ENCODE measurements at places on chromosomes 2 and 18.

DNA sequence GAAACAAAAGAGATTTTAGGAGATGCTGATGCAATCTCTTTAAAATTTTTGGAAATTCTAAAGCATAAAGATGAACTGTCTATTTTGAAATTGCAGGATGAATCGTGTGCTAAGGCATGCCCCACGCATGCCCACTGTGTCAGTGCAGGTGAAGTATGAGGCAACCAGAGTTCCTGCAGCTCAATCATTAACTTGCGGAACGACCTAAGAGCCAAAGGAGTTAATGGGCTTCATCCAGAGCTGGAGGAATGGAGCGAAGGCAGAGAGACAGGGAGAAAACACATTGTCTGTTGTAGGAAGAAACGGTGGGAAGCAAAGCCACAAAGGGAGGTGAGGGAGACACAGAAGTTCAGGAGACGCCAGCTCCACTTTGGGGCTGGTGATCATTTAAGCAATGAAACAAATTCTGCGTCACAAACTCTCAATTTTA is 265.2 kb downstream of the CCDC85A start:
- peak; percentile 79 for DNase-seq

DNA sequence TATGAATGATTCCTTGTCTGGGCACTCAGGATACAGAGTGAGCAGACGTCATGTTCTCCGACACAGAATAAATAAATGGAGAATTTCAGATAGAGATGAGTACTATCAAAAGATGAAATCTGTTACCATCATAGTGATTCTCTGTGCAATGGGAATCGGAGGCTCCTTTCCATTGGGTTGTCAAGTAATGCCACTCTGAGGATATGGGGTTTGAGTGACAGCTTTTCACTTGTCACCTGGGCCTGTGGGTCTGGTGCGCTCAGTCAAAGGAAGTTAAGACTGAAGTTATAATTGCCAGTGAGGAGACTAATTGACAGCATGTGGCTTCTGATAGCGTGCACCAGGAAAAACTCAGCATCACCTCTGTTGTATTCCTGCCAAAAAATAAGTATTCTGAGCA is 387.2 kb downstream of the SOX11 start:
- no peak for DNase-seq

DNA sequence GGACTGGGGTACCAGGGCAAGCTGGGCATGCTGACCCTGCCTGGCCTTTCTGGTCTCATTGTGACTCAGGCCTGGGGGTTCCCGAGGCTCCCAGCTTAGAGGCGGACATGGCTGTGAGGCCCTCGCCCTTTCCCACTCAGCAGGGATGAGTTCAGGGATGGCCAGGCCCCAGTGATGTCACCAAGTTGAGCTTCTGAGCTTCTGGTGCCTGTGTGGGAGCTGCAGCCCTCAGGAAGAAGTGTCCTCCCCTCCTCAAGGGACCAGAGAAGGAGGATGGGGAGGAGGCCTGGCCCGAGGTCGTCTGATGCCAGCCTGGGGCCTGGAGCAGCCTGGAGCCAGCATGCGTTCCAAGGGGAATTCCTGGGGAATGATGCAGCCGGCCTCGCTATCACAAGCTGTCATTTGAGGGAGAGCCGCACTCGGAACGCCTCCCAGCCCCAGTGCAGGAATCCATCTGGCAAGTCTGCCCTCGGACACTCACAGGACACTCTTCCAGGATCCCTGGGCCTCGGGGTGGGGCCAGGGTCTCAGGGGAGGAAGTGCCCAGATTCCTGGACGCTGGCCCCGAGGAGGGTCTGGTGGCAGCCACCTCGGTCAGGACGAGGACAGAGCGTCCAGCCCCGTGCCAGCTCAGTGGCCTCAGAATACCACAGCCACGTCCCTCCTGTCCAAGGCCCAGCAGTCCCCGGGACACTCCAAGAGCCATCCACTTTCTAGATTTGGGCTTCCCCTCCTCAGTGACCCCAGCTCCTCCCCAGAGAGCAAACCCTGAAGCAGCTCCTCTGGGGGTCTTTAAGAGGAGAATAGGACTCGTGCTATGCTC is 61.2 kb upstream of the GPC1 start:
- DNase-seq = no peak

GRCh38 chr18:21741562-21742314 is 1.1 kb downstream of the MIB1 start:
- DNase-seq = no peak

GRCh38 chr2:197369933-197370320 is 59.3 kb upstream of the ANKRD44 start:
- no peak for DNase-seq

- no peak for DNase-seq
Measured at GRCh38 chr2:238808761-238809160, 39.1 kb upstream of the TWIST2 start.

GRCh38 chr2:86237172-86237571 is 37.9 kb downstream of the MRPL35 start:
- DNase-seq = no peak

GRCh38 chr2:205675861-205676516 is 6.3 kb upstream of the NRP2 start:
- no peak for DNase-seq

GRCh38 chr2:85958731-85959130 is 69.9 kb upstream of the ST3GAL5 start:
- no peak for DNase-seq

- no peak for DNase-seq
Measured at GRCh38 chr2:201327678-201328077, 29.5 kb downstream of the FLACC1 start.

DNA sequence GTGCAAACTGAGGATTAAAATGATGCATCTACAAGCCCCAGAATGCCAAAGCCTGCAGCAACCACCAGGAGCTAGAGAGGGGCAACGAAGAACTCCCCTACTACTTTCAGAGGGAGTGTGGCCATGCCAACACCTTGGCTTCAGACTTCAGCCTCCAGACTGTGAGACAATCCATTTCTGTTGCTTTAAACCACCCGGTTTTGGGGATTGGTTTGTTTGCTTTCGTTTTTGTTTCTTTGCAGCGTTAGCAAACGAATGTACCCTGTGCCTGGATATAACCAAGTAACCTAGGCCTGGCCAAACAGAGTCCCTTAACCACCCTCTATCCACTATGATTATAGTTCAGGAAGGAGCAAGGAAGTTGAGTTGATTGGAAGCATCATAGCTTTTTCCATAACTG is 171.2 kb upstream of the NCK2 start:
- no peak for DNase-seq

DNA sequence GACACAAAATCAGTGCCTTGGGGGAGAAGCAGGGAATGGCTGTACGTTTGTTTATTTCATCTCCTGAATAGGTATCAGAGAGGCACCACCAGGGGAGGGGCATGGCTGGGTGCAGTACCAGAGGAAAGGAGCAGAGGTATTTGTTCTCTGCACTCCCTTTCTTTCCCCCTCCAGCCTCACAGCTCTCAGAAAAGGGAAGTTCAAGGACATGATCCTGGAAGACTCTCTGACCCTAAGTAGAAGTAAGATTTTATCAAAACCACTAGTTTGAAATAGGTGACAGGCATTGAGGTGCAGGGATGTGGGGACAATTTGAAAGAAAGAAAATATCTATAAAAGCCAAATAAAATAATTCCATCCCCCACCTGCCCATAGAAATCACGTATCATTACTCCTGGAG is 136.5 kb downstream of the LRRTM1 start:
- DNase-seq = no peak

DNA sequence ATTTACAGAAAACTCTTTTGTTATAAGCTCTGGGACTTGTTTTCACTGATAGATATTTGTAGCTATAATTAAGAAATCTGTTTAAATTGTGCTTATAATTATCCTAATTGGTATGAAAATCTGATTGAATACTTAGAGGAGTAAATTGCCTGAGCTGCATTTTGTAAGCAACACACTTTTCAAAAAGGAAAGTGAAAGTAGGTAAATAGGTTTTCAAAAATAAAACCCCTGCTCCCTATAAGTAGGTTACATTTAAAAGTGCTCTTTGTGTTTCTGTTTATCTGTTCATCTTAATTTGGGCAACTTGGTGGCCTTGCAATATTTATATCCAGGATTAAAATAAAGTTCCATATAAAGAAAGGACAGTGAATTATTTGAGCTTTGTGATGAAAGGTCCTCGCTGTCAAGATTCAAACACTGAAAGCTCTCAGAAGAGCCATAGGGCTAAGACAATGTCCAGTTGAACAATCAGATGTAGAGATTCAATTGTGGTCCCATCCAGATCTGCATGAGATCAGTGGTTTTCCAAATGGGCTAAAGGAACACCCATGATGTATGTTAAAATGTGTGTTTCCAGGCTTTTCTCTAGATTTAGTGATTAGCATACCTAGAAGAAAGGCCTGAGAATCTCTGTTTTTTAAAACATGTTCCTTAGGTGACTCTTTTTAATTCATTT is 371.6 kb downstream of the RPRM start:
- no peak for DNase-seq

GRCh38 chr2:55168221-55169154 is 63.6 kb downstream of the CLHC1 start:
- DNase-seq = no peak

DNA sequence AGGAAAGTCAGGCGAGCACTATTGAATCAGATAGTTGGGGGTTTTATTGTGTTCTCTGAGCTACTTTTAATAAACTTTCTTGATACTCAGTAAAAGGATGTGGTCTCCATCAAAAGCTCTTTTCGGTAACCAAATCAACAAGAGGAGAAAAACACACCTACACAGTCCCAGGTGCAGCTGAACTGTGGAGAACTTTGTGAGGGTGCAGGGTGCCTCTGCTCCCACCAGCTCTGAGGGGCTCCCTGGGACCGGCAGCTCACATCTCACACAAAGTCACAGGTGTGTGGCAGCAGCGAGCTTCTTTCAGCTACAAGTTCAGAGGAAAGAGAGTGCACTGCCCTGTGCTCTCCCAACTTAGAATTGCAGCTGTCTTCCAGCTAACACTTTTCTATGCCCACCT is 650.4 kb downstream of the RNF144A start:
- DNase-seq = no peak

GRCh38 chr18:78701771-78702396 is 277.7 kb upstream of the SALL3 start:
- DNase-seq = no peak

DNA sequence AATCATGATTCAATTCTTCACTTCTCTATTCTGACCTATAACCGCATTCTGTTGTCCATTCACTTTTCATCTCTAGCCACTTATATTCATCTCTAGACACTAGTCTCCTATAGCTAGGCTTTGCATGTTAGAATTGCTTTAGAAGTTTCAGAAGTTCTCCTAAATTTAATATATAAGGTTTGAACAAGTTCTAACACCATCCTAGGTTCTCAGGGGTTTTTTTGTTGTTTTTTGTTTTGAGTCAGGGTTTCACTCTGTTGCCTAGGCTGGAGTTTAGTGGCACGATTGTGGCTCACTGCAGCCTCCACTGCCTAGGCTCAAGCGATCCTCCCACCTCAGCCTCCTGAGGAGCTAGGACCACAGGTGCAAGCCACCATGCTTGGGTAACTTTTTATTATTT is 19.9 kb downstream of the WDSUB1 start:
- DNase-seq = no peak

DNA sequence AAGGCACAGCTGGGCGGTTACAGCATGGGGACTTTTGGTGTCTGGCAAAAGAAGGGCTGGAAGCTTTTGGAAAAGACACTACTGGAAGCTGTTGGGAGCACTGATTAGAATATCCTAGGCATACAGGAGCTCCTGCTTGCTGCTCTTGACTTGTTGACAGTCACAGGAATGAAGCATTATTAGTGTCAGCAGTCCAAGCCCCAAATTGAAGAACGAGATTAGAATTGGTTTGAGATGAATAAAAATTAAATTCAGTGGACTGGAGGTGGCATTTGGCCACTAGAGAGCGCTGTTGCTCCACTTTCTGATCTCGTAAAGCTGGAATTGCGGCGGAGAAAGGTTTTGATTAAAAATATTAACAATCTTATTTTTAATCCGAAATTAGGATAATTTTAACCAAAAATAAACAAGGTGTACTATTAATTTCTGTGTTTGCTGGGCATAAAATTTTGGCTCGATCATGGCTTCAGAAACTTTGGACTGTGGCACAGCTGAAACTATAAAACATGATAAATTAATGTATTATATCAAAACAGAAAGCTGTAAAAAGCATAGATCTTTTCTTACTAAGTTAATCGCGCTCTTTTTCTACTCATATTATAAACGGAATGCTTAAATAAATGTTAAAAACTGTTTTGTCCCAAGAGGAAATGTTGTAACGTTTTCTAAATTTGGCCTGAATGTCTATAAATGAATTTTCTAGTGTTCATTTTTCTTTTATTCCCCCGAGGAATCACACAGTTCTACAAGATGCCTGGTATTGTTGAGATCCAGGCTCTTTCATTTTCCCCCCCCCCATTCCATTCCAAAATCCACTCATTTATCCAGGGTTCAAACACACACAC is 2.4 kb upstream of the HOXD8 start:
- no peak for DNase-seq

DNA sequence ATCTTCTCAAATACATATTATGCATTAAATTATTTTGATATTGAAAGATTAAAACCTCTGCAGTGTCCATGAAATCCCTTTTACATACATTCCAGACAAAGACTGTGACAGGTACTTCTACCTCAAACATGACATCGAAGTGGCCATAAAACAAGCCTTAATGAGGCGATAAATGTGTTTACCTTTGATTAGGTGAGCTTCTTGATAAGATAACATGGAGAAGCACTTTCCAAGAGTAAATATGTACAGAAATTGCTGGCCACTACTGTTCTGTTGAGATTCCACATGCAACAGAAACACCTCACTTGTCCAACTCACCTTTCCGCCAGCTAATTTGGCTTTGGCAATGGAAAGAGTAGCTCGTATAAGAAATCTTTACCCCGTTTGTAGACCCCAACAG is 55.2 kb downstream of the ZEB2 start:
- DNase-seq = no peak

DNA sequence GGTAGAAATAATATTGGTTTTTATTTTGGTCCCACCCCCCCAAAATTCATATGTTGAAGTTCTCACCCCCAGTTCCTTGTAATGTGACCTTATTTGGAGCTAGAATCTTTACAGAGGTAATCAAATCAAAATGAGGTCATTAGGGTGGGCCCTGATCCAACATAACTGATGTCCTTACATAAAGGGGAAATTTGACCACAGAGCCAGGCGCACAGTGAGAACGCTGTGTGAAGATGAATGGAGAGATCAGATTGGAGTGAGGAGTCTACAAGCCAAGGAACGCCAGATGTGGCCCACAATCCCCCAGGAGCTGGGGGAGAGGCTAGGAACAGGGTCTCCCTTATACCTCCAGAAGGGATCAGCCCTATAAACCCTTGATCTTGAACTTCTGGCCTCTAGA is 31.6 kb upstream of the TRIB2 start:
- DNase-seq = no peak

DNA sequence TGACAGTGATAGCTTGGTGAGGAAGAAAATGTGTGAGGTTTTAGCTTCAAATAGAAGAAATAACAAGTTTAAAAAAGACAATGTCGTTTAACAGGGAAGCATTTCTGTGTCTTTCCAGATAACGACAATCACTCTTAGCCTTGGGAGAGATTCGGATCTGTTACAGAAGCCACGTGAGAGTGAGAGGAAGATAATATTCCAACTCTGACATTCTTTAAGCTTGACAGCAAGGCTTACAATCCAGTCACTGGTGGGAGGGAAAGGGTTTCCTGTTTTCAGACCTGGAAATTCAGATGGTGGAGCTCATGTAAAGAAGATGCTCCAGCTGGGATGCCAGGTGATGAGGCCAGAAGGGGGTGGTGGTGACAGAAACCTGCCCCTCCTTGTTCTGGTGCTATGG is 30.8 kb downstream of the FBXO48 start:
- no peak for DNase-seq

GRCh38 chr2:143440411-143441012 is 311.3 kb downstream of the ARHGAP15 start:
- no peak for DNase-seq

GRCh38 chr2:10579441-10579840 is 110.3 kb downstream of the NOL10 start:
- no peak for DNase-seq
